ENCODE measurements at places on chromosomes 6 and 20. TPM values are rescaled to one million over a fixed set of nuclear protein-coding genes. Genes with fewer than 3 reads are reported as not detected.

Gene OR12D3
- total RNA-seq: not detected

Gene OR2H1
- total RNA-seq: not detected

Gene FOXF2
- total RNA-seq: 0.58 TPM

Gene KHDC1L
- not detected for total RNA-seq

Gene FAXC
- total RNA-seq: 0.49 TPM

Gene NAA20
- total RNA-seq: 38.1 TPM

Gene TRIM10
- total RNA-seq: 0.62 TPM

Gene RPS6KA2
- total RNA-seq: 69.9 TPM

Gene SLC17A9
- 3.8 TPM for total RNA-seq

Gene SIRPB1
- 6.6 TPM for total RNA-seq

Gene FKBP5
- 23.6 TPM for total RNA-seq

Gene FANCE
- 6.4 TPM for total RNA-seq

Gene RPS18
- 1,733 TPM for total RNA-seq

Gene UBD
- total RNA-seq: 4.1 TPM

Gene TFEB
- total RNA-seq: 35.5 TPM

Gene TRIM31
- total RNA-seq: not detected

Gene ANKRD66
- not detected for total RNA-seq

Gene ANGPT4
- 0.27 TPM for total RNA-seq

Gene NMBR
- total RNA-seq: 0.45 TPM
